ENCODE measurements at places on chromosomes 6 and 20.

GRCh38 chr20:1085492-1086276 is 32.7 kb upstream of the PSMF1 start:
- no peak for DNase-seq

GRCh38 chr6:32794510-32794909 is 22.3 kb downstream of the HLA-DOB start:
- DNase-seq, result no peak

- DNase-seq, result no peak
Measured at GRCh38 chr6:156347246-156347645, 429.9 kb upstream of the ARID1B start.

DNA sequence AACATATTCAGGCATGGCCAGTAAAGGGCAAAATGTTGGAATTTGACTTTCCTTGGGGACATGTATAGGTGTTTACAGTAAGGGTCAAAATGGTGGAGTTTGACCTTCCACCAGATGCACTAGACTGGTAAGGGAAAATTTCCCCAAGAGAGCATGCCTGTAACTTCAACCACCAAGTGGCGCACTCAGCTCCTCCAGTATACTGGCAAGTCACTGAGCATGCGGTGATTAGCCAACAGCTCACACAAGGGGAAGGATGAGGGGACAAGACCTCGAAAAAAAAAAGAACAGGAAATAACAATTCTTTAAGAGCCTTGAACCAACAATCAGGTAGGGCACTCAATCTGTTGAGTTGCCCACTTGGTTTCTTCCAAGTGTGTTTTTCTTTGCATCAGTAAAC is 140.9 kb downstream of the EYS start:
- DNase-seq, result no peak

- no peak for DNase-seq
Measured at GRCh38 chr20:60565551-60565950, 607.3 kb downstream of the CDH26 start.

DNA sequence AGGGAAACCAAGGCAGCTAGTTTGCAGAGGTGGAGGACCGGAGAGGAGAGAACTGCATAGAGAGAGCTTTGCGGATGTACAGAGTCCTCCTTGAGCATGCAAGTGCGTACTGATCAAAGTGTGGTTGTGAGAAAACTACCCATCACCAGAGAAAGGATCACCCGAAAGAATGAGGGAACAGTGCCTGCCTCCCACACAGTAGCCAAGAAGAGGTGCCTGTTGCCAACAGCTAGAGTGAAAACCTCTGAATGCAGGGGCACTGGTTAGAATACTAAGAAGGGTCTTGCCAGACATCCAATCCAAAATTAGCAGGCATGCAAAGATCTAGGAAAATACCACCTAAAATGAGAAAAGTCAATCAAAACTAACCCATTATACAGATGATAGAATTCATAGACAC is 166.6 kb upstream of the AKAP12 start:
- DNase-seq, result no peak

GRCh38 chr6:156988276-156989158 is 211.3 kb downstream of the ARID1B start:
- DNase-seq, result no peak

DNA sequence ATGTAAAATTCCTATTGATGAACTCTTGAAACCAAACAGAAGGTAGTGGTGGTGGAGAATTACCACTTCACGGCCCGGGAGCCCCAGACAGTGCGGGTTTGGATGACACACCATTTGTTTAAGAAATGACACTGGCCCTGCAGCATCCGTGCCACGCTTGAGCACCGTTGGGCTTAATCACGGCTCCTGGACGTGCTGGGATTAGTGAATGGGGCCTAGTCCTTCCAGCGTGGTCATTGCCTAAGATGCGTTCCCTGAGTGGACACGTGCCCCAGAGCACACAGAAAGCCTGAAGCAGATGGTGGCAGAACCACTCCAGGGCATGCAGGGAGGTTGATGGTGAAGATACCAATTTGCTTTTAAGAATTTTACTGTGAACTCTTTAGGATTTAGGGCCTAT is 14.5 kb downstream of the STX16 start:
- DNase-seq, result no peak

DNA sequence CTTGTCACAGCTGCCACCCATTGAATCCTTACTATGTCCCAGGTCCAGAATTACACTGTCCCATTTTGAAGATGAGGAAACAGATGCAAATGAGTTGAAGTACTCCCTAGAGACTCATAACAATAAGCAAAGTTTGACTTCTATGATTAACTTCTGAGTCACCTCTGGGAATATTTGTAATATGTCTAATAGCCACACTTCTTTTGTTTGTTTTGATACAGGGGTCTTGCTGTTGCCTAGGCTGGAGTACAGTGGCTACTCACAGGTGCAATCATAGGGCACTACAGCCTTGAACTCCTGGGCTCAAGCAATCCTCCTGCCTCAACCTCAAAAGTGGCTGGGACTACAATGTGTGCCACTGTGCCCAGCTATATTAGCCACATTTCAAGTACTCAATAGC is 11.4 kb upstream of the SOX12 start:
- DNase-seq, result no peak

DNA sequence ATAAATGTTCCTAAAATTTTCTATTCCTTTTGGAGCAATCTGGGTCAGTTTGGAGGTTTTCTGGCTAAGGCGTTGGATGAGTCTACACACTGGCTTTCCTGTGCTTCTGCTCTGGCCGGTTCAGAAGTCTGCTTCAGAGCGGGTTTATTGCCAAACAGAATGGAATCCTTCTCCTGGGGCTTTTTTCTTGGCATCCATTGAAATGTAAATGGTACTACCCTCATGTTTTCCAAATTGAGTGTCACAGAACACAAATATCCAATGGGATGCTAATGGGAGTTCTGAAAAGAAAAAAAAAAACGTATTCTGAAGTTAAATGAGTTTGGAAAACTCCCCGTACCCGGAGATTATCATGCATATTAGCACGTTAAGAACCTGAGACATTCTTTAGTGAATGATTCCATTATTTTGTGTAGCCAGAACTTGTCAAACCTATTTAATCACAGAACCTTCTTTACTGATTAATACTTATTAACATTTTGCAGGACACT is 930.3 kb downstream of the QKI start:
- no peak for DNase-seq

DNA sequence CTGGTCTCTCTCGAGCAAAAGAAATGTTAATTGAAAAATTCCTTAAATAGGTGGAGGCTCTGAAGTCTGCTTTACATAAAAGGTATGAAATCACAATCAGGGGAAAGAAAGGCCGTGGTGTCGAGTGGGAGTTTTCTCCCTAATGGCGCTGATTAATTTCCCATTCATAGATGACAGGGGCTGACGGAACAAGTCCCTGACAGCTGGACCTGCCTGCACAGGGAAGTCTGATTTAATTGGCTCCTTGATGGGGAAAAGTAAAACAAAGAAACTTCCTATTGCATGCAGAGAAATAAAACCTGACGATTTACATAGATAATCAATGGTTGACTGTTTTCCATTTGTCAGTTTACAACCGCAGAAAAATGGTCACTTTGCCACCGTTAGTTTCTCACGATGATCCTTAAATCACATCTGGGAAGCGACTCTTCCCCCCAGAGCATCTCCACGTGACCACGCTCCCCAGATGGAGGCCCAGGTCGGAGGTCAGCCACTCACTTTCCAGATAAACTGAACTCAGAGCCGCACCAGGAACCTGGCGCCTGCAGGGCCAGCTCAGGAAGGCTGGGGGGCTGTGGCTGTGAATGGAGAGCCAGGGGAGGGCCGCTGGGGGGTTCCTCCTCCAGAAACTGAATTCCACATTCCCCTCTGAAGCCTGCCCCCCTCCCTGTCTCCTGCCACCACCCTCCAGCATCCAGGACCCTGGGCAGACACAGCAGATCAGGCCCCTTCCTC is 55.3 kb downstream of the DLL1 start:
- no peak for DNase-seq

- no peak for DNase-seq
Measured at GRCh38 chr20:23358563-23358906, 3.4 kb upstream of the GZF1 start.

- DNase-seq, result no peak
Measured at GRCh38 chr6:18415671-18416340, 28.7 kb downstream of the RNF144B start.

GRCh38 chr6:159450815-159451465 is 242.1 kb downstream of the SOD2 start:
- DNase-seq, result no peak

DNA sequence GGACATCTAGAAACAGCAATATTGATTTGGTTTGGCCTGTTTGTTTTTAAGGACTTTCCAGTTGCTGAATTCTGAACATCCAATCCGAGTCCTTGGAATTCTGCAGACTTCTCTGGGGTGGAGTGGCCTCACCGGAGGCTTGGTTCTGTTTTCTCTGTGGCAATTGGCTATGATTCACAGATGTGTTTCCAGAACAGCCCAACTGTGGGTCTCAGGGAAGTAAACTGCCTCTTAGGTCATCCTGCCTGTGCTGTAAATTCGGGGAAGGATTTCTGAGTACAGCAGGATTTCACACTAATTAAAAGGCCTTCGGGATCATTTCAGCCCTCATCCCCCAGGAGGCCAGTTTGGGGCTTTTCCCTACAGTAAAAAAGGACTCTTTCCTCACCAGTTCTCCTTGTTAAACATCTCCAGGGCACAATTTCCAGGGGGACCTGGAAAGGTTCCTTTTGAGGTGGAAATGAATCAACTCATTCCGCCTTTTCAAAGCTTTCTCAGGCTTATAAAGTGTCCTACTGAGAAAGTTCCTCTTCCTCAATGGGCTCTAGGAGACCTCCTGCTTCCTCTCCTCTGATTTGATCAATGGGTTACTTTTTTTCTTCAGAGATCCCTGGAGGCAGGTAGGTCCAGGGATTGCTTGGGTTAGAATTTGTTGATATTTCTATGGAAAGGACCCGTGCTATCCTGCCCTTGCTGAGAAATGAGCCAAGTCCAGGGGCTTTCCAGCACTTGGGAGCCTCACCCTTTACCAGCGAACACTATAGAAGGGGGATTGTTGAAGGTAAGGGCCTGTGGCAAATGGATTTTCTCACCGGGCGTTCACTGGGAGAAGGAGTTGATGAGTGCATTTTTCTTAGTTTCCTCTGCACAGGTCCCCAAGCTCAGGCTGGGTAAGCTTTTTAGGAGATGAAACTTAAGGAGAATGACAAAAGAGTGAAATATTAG is 114.6 kb downstream of the CLIC5 start:
- no peak for DNase-seq

DNA sequence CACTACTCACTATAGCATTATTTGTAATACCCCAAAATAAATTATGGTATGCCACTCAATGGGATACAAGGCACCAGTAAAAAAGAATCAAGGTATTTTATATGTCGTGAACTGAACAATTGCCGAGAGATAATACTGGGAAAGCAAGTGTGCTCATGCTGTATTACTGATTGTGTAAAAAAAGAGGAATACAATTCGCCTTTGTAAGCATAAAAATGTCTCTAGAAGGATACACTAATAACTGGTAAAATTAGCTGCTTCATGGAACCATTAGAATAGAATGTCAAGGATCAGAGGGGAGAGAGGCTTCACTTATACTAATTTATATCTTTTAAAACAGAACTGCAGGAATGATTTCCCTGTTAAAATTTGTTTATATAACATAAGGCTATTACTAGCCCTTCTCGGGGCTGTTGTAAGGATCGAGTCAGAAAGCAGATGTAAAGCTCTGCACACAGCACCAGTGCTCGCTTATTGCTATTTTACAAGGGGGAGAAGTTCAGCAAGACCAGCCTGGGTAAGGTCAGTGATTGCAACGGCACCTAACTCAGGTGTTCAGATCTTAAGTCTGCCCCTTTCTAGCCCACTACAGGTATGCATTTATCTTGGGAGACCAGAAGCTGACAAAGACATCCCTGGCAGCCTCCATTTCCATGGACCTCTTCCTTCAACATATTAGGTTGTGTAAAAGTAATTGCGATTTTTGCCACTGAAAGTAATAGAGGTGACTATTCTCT is 61.6 kb downstream of the MYH7B start:
- DNase-seq, result no peak

GRCh38 chr6:81105998-81106397 is 646.5 kb downstream of the TENT5A start:
- no peak for DNase-seq

DNA sequence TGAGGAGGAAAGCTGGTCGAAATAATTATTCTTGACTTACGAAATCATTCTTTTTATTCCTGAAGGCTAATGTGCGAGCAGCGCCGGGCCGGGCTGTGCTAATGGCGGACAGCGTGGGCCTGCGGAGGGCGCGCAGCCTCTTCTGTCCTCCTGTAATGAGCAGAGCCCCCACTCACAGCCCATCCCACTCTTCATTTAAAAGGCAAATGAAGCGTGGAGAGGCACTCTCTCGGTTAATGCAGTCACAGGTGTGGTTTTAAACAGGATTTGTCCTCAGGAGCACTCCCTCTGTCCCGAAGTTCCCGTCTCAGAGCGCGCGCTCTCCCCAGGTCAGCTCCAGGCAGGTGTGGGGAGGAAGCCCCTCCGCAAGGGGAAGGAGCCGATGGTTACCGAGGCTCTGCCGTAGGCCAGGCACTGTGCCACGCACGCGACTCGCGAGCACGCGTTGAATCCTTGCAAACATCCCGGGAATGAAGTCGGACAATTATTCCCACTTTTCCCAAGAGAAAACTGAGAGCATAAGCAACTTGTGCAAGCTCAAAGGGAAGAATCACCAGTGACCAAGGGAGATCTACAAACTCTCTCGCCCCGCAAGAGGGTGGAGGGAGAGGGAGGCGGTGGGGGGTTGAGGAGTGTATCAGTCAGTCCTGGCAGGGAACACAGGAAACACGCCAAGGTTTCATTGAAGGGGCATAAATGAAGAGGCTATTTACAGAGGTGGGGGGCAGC is 35.5 kb upstream of the ZFAND3 start:
- DNase-seq, result no peak

GRCh38 chr6:75853806-75854205 is 104.8 kb downstream of the MYO6 start:
- DNase-seq, result no peak

- DNase-seq, result no peak
Measured at GRCh38 chr6:116408491-116408890, 37.7 kb downstream of the DSE start.

- DNase-seq, result no peak
Measured at GRCh38 chr6:155493694-155494143, 38.1 kb upstream of the NOX3 start.

DNA sequence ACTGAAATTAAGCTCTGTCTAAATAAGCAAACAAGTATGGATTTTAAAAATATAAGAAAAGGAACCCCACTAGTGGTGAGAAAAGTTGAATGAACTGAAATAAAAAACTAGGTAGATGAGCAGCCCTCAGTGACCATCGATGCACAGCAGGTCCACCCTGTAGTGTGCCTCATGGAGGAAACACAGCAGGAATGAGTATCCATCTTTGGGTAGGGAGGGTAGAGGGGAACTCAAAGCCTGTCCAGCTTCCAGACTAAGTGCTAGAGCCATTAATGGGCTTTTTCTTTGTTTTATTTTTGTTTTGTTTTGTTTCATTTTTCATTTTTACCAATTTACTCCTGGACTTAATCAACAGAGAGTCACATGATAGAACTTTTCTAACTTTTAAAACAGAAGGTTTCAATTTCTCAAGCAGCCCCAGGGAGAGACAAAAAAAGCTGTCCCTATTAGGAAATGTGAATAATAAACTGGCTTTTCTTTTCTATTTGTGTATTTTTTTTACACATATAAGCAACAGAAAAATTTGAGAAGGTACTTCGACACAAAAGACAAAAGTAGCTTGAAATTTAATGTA is 700.6 kb downstream of the HACE1 start:
- no peak for DNase-seq

GRCh38 chr6:38179300-38179699 is 359.8 kb downstream of the ZFAND3 start:
- DNase-seq, result no peak

GRCh38 chr6:111792914-111793700 is 80.1 kb downstream of the FYN start:
- DNase-seq, result no peak

GRCh38 chr20:23744817-23745216 is 5.9 kb downstream of the CST1 start:
- DNase-seq, result no peak

GRCh38 chr6:157881342-157881741 is 58.3 kb downstream of the SNX9 start:
- DNase-seq, result no peak

Data from CD4-positive, alpha-beta T cell treated with Interleukin-15 for 4 hours (primary cell).